ENCODE measurements at places on chromosomes 5 and 9.

GRCh38 chr9:75935591-75935990 lies 45.1 kb downstream of the PCSK5 start:
- DNase-seq = no peak

DNA sequence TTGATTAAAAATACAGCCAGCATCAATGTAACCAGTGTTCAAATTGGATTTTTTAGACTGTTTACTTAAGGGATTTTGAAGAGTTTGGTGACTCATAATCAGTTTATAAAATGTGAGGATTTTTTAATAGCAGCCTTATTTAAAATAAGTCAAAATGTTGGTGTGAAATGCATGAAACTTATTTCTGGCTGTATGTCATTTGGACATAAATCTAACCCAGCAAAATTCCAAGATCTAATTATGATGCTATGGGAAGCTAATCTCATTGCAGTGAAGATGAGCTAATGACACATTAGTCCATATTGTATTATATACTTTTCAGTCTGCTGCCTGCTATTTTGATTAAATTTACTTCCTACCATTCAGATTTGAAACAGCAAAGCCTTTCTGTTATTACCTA lies 140.3 kb downstream of the AOPEP start:
- DNase-seq = no peak

- no peak for DNase-seq
These were observed 8.3 kb upstream of the NRARP start for GRCh38 chr9:137310189-137311052.

GRCh38 chr5:55188656-55189540 lies 15.9 kb upstream of the CDC20B start:
- no peak for DNase-seq

GRCh38 chr9:94921656-94922055 lies 195.2 kb downstream of the AOPEP start:
- DNase-seq = no peak

DNA sequence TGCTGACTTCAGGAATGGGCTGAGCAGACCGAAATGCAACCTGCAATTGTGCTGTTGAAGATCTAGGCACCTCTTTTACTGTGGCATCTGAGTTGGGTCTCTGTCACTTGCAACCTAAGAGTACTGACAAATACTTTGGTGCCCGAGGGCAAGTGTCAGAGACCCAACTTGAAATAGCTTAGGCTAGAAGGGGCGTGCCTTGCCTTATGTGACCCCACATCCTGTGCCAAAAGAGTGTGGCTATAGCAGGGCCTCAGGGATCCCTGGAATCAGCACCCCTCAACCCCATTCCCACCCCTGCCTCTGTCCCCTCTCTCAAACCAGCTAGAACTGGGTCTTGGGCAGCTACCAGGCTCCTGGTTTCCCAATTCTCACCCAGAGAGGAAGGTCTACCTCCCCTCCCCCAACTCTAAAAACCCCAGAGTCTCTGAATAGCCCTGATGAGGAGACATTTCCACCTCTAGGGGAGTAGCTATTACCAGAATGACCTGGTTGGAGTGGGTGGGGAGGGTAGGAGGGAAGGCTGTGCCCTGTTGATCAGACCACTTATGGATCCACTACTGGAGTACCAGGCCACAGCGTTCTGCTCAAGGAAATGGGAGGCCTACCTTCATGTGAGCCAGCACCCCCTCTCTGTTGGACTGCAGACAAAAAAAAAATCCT lies 17.5 kb downstream of the RAI14 start:
- no peak for DNase-seq

DNA sequence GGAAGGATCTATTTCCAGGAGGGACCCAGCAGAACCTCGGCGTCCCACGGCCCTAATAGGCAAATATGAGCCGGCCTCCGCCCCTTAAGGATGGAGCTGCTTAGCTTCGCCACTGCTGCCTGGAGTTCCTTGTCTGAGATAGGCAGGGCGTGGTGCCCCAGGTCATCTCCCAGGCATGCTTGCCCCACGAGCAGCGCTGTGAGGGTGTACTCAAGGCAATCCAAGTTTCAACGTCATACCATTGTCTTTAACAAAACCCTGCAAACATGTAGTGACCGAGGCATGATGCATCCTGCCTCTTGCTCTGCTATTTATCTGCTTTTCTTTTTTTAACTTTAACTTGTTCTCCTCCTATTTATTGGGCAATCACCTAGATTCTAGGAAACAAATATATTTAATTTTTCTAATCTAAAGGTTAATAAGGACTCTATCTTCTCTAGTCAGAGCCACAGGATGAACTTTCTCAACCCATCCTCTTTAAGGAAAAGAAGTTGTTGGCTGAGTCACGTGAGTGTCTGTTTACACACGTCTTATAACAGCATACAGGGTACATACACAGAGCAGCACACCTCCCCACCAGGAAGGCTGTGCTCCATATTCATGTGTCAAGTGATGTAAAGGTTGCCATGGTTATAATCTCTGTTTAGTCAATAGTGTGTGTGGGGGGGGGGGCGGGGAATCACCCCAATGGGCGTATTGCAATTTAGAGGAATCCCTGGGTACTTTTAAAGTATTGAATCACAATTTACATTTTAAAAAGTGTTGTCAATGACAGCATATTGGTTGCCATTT lies 27.3 kb upstream of the ZSWIM6 start:
- peak; percentile 64 for DNase-seq

GRCh38 chr5:160044391-160044804 lies 35.5 kb downstream of the TTC1 start:
- no peak for DNase-seq

- DNase-seq = peak; percentile 20
These were observed 15.7 kb upstream of the TSSK1B start for GRCh38 chr5:113450462-113450861.

- no peak for DNase-seq
These were observed 8.0 kb downstream of the MTAP start for GRCh38 chr9:21810388-21810787.

GRCh38 chr9:77887662-77888061 lies 143.9 kb downstream of the GNAQ start:
- DNase-seq = no peak

GRCh38 chr5:145953202-145953601 lies 16.8 kb downstream of the SH3RF2 start:
- DNase-seq = no peak

- DNase-seq = no peak
These were observed 16.2 kb downstream of the CAMSAP1 start for GRCh38 chr9:135891027-135891631.

DNA sequence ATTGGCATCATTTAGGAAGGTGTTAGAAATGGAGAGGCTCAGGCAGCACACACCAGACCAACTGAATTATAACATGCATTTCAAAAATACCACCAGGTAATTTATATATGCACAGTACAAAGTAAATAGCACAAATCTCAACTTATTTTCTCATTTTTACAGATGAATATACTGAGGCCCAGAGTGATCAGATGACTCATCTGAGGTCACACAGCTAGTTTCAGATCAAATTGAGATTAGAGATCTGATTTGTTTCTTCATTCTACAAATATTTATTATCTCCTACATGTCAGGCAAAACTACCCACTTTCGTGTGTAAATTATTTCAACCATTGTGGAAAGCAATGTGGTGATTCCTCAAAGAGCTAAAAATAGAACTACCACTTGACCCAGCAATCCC lies 507.1 kb downstream of the TLE4 start:
- DNase-seq = no peak

DNA sequence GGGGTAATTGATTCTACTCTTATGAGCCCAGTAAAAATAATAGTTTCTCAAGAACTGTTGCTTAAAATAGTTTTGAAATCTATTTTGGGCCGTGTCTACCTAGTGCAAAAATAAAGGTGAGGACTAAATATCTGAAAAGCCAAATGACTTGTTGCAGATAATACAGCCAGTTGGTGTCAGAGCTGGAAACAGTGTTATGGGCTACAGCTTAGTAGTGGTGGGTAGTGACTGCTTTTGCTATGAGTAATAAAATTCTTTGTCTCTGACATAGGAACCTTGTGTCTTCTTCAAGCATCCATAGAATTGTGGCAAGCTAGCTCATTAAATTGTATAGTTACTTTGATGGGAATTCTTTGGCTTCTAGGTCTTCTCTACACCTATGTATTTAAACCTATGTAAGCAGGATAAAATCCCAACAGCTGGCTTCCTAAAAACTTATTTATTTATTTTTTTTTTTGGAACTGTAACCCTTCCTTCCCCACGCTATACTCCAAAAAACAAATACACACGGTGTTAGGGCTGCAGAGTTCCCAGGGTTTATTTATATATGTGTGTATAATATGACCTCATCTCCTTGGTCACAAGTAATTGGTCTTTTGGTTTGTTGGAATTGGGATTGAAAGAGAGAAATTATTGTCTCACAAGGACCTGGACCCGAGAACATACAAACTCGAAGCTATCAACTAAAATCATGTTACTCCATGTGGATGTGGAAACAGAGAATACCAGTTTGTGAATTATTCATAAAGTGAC lies 138.0 kb downstream of the NUDT12 start:
- no peak for DNase-seq

DNA sequence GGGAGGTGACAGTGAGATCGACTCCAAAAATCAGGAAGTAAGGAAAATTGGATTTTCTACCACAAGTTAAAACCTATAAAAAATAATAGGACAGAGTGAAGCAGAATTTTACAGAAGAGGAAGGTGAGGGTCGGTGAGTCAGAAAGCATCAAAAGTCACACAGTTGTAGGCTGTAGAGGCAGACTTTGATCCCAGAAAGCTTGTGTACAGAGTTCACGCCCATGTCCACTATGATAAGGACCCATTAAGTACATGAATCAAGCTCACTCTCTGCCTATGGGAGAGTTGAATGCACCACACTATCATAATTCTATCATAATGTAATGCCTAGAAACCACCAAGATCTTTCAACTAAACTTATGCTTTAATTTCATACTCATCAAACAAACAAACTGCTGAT lies 291.2 kb downstream of the PRELID2 start:
- no peak for DNase-seq

DNA sequence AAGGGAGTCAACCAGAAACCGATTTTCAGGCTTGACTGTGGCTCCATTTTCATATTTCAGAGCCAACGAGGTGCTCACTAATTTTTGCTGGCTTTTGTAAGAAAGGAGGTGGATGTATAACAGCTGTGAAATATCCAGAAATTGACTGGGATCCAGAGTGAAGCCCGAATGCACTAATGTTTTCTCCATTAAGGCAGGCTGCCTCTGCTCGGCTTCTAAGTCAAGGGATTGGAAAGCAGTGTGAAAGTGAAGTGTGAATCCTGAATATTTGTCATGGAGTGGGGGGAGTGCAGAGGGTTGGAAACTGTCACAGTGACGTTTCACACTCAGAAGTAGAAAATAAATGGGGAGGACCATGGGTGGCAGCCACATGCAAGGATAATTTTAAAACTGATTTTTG lies 237.4 kb downstream of the GOLPH3 start:
- peak; percentile 83 for DNase-seq

DNA sequence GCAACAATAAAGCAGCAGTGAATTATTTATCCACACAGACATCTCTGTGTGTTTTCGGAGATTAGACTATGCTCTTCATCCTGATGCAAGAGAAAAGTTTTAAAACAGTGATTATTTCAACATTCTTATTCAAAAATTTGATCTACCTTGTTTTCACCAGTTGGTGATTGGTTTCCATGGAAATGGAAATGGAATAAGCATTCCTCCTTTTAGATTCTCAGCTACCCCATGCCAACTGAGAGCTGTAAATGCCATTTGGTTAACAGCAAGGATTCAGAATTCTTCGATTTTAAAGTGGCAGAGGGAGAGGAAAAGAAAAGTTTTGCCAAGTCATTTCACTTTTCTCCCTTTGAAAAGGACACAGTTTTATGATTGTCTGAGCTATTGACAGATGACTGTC lies 154.7 kb downstream of the PCSK5 start:
- no peak for DNase-seq

- DNase-seq = no peak
These were observed 759.9 kb downstream of the DTWD2 start for GRCh38 chr5:118228489-118228888.

GRCh38 chr5:132905938-132906337 lies 32.5 kb downstream of the LEAP2 start:
- peak; percentile 57 for DNase-seq

- peak; percentile 98 for DNase-seq
These were observed 213.0 kb downstream of the CRB2 start for GRCh38 chr9:123568691-123569688.

- DNase-seq = no peak
These were observed 327.2 kb downstream of the DEPDC1B start for GRCh38 chr5:60372786-60373185.

GRCh38 chr5:176731506-176732160 lies 78.7 kb upstream of the UNC5A start:
- DNase-seq = peak; percentile 16

DNA sequence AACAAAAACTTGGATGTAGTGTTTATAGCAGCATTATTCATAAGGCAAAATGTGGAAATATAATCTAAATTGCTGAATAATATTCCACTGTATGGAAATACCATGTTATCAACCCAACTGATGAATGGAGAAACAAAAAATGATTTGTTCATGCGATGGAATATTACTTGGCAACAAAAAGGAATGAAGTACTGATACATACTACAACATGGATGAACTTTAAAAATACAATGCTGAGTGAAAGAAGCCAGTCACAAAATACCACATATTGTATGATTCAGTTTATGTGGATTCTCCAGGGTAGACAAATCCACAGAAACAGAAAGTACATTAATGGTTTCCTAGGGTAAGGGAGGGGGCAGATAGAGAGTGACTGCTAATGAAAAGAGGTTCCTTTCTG lies 83.7 kb upstream of the DNAH5 start:
- DNase-seq = no peak

- no peak for DNase-seq
These were observed 31.2 kb upstream of the NDUFB6 start for GRCh38 chr9:32603914-32604852.

DNA sequence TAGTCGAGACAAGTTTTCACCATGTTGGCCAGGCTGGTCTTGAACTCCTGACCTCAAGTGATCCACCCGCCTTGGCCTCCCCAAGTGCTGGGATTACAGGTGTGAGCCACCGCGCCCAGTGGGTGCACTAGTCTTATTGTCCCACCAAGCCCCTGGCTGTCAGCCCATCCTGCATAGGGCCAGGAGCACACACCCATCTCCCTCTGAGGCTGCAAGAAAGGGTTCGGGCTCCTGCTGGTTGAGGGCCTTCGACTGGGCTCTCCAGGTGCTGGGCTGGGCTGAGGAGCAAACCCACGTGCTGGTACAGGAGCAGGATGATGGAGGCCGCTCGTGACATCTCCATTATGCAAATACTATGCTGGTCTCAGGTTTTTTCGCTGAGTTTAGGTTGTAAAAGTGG lies 25.1 kb upstream of the RNF130 start:
- no peak for DNase-seq

- DNase-seq = no peak
These were observed 55.9 kb downstream of the UGCG start for GRCh38 chr9:111952559-111952958.

DNA sequence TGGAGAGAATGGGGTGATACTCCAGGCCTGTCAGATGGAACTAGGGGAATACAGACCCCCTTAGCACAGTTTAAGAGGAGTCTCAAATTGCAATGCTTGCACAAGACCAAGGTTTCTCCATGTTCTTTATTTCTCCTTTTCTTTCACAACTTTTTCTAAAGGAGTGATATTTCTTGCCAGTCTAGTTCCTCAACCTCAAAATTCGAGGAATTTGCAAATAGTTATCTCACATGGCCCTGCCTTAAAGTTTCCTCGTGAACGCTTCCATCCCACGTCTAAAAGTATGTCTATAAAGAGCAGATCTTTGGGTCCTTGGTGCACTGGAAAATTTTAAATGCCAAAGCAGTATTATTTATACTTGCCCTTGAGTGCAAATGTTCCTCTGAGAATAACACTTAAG lies 373.8 kb upstream of the KLF4 start:
- no peak for DNase-seq

GRCh38 chr9:134895908-134896833 lies 15.6 kb downstream of the FCN2 start:
- DNase-seq = peak; percentile 86

All from lung (tissue), 17 donors.